Activated CD4-positive, alpha-beta T cell treated with anti-CD3 and anti-CD28 coated beads, Interleukin-2, amount 50 U/mL, for 48 hours (primary cell): ENCODE measurements at places on chromosomes 11 and 22.

GRCh38 chr11:134228625-134229024 lies 4.2 kb downstream of the VPS26B start:
- DNase-seq: peak; percentile 8

DNA sequence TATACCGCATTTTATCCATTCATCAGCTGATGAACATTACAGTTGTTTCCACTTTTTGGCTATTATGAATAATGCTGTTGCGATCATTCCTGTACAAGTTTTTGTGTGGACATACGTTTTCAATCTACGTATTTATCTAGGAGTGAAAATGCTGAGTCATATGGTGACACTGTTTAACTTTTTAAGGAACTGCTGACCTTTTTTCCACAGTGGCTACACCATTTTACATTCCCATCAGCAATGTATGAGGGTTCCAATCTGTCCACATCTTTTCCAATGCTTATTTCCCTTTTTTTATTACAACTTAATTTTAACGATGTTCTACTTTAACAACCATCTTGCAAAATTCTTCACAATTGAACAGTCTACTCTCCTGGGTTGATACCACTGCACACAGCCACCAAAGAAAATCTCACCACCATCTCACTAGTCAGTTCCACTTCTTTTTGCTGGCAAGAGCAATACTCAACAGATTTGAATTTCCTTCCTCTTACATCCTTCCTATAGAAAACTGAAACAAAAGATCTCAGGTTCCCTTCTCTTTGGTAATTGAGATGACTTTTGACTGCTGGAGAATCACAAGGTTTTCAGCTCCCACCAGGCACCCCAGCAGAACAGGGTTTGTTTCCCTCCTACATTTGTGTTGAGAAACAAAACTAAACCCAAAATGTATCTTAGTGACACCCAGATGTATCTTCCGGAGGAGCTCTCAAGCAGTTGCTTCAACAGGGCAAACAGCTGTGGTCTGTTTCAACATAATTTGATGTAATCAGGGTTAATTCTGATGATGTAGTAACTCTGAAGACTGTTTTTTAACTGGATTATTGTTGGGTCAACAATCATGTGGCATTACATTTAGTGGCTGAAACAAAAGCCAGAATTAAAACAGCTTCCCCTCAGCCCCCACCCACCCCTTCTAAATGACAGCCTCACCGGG lies 7.0 kb upstream of the GAB2 start:
- no peak for DNase-seq

DNA sequence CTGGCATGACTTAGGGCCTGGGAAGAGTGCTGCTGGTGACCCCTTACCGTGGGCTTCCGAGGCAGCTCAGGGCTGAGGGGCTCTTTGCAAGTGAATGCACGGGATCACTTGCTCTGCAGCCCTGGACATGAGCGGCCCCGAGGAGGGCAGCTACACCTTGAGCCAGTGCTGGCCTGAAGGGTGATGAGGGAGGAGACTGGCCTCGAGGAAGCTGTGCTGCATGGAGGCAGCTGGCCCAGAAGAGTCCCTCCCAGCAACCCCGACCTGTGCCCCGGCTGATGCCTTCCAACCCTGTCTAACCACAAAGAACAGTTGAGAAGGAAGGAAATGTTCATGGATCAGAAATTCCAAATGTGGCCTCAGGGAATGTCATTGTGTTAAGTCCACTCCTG lies 45.2 kb downstream of the TBX1 start:
- DNase-seq: no peak

- no peak for DNase-seq
Measured at GRCh38 chr11:122167100-122167499, 51.1 kb upstream of the BLID start.

- DNase-seq: no peak
Measured at GRCh38 chr11:47587723-47588326, 1.3 kb downstream of the FAM180B start.

GRCh38 chr11:12216671-12217374 lies 106.4 kb downstream of the MICAL2 start:
- DNase-seq: no peak

DNA sequence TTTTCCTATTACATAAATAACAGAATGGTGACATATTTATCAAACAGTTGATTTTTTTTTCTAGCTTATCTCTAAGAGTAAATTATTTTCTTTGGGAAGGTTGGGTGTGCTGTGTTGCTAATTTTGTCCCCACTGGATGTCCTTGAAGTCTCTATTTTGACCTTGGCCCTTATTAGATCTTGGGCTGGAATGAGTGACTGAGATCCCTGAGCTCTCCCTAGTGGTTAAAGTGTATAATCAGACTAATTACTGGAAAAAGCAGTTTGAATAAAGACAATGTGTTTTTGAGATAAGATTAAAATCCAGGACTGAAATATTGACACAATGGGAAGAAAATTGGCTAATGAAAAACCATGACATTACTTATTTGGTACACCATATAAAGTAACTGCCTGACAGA lies 56.1 kb downstream of the AASDHPPT start:
- DNase-seq: no peak
